AG08395 (cell line): ENCODE measurements at places on chromosomes 5 and 9.

DNA sequence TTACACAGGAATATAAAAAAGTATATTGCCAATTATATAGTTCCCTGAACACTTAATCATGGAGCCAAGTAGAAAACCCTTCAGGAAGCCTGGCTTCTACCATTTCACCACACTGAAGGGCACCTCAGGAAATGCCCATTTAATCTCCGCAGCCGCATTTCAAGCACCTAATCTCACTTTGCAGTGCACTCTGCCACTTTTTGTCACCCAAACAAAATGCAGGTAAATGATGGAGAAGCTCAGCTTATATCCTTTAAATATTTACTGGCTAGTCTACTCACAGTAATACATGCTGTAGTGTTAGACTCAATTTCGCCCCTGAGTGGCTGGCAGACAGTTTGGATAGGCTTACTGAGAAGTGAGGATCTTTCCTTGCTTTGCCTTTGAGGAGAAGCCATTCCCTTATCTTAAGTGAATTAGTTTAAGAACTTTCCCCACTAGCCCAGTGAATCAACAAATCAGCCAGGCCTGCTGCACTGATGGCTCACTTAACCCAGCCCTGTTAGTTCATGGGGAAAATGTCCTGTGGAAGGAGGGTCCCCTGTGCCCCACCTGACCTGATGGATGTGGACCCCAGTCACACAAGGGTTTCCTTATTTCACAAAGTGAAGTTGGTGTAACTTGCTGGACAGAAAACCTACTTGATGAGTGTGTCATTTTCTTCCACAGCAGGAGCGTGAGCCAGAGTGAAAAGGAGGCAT is 209.7 kb downstream of the CAAP1 start:
- DNase-seq: no peak

DNA sequence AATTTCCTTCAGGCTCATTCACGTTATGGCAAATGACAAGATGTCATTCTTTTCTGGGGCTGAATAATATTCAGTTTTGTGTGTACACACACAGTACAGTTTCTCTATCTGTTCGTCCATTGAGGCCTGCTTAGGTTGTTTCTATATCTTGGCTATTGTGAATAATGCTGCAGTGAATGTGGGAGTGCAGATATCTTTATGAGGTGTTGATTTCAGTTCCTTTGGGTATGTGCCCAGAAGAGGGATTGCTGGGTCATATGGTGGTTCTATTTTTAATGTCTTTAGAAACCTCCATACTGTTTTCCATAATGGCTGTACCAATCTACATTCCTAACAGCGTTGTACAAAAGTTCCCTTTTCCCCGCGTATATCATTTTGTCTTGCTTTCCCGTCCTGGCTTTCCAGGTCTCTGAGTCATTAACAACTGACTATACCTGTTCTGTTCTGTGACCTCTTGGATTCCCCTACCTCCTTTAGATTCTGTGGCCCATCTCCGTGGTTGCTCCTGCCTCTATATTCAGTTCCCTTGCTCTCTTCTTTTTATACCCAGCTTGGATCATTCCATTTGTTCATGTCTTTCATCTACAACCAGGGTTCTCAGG is 6.8 kb downstream of the SNX30 start:
- no peak for DNase-seq

DNA sequence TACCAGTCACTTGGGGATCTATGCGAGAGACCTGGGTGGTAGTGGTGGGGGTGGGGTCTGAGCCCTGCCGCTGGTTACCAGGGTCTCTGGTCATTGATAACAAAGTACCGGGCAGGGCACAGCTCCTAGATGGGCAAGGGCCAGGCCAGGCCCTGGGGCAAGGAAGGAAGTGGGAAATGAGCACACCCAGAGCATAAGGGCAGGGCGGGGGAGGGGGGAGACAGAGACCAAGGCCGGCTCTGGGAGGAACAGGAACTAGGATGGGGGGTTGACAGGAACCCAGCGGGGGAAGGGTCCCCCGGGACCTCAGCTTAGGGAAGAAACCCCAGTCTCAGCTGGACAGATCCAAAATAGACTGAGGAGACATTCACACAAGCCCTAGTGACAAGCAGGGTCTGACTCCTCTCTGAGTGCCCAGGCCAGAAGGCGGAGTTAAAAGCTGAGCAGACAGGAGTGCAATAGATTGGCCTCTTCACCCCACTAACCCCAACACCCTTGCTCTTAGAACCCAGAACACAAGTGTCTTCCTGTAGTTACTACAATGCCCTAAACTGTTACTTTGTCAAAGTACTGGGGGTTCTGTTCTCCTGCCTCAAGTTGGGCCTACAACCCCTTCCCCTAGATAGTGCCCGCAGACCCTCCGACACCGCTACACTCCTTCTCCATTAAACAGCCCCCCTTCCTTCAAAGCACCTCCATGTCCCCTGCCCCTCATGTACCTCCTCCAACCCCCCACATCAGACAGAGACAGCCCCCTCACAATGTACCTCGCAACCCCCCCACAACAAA is 628 bp downstream of the ATOSB start:
- peak; percentile 23 for DNase-seq

DNA sequence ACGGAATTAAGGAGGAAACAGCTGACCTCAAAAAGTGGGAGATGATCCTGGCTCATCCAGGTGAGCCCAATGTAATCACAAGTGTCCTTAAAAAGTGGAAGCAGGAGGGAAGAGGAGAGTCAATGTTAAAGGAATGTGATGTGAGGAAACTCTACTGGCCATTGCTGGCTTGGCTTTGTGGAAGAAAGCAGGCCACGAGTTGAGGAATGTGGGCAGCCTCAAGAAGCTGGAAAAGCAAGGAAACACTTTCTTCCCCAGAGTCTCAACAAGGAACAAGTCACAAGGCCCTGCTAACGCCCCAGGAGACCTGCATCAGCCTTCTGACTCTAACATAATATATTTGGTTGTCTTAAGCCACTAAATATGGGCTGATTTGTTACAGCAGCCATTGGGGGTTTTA is 252.8 kb downstream of the PSAT1 start:
- peak; percentile 30 for DNase-seq

DNA sequence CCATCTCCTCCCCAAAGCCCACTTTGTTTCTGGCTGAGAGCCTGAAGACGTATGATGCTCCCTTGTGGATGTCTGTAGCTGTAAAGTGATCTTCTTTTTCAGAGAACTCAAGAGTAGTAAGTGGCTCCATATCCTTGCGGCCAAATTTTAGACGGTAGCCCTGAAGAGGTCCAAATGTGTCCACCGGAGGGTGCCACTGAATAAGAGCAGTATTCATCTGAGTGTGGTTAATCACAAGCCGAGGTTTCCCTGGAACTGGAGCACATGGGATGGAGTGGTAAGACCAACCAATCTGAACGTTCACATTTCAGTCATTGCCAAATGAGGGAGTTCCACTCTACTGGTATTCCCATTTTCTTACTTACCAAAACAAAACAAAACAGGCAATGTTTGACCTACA is 686.5 kb upstream of the DMAC1 start:
- no peak for DNase-seq

DNA sequence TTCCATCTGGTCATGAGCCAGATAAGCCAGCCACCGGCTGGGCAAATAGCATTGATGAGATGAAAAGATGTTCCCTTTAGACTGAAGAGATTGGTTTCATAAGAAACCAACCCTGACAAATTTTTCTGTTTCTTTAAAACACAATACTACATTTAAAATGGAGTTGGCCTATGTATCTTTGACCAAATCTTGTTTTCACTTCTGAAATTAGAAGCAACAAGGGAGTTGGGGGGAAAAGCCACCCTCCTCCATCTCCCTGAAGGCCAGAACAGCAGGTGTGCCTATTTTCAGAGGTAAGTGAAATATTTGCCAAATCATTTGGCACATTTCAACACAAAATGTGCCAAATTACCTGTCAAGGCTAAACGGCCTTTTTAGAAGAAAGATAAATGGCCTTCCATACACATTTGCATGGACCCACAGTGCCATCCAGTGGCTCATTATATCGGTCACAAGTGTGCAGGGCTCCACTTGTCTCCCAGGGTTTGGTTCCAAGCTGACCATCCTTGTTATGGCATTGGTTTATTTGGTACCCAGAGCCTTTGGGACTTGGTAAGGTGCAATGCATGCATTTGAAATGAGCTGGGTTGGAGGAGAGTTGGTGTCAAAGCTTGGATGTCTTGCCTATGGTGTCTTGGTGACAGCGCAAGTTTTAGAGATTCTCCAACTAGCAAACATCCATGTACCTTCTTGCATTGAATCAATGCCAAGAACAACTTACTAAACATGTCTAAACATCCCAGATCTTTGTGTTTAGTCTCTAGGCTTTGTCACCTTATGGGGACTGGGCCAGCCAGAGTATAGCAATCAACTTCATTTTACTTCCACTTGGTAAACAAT is 372.0 kb upstream of the KIF2A start:
- peak; percentile 8 for DNase-seq
